Right ventricle myocardium inferior (tissue), 1 donor: ENCODE measurements at places on chromosomes 16 and 17. TPM values are rescaled to one million over a fixed set of nuclear protein-coding genes. Genes with fewer than 3 reads are reported as not detected.

DNA sequence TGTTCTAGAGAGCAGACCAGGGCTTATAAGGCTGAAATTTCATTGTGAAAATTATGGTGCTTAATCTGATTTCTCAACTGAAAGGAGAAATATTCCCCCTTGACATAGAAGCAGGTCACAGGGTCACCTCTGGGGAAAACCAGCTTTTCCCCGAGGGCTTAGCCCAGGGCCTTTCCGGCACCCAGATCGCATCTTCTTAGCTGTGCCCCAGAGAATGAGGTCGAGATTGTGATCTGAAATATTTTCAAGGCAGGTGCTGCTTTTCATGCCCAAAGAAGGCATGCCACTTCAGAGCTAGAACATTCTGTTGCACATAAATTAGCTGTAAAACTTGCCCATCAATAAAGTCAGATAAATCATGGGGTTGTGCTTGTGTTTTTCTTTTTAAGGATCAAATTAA is 25.4 kb upstream of the ARHGAP17 start:
- DNase-seq, result no peak

- peak; percentile 30 for DNase-seq
Observed at GRCh38 chr17:63823659-63824331, 3.4 kb upstream of the PSMC5 start.

DNA sequence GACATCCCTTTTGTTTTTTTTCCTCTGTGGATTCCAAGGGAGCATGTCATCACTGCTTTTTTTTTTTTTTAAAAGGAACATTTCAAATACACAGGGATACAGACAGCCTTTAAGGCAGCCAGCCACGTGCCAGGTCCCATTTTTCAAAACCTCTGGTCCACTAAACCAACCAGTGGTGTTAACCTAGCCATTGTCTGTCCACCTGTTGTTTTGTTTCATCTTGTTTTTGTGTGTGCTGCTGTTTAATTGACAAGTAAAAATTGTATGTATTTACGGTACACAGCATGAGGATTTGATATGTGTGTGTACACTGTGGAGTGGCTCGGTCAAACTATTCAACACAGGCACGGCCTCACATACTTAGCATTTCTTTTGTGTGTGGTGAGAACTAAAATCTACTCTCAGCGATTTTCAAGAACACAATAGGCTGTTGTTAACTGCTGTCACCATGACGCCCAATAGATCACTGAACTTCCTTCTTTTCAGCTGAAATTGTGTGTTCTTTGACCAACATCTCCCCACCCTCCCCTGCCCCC is 19.2 kb downstream of the TMEM114 start:
- no peak for DNase-seq

DNA sequence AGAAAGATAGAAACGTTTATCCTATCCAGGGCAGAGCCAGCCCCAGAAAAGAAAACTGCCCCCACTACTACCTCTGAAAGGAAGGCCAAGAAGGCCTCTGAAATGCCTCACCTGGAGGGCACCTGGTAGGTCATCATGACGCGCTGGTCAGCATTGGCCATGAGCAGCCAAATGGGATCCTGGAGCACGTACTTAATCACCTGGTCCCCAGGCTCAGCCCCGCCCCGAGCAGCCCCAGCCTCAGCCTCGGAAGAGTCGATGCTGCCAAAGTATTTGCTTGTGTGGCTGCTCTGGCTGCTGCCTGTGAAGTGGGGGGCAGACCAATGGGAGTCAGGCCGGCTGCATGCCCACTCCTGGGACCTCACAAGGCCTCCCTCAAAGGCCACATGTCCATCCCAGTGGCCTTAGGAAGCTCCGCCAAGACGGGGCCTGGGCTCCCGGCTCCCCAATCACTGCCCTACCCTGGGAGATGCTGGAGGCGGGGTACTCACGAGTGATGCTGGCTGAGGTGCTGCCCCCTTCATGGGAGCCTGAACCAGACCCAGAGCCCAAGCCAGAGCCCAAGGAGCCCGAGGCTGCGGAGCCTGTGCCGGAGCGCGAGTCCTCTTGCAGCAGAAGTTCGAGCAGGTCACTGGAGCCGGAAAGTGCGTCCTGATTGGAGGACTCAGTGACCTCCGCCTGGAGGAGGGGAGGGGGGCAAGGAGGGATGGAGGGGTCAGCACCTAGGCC is 9.9 kb downstream of the PER1 start:
- DNase-seq, result peak; percentile 66

GRCh38 chr16:69532641-69533455 is 32.9 kb upstream of the NFAT5 start:
- no peak for DNase-seq

GRCh38 chr17:82449131-82449882 is 1.2 kb downstream of the CYBC1 start:
- no peak for DNase-seq

DNA sequence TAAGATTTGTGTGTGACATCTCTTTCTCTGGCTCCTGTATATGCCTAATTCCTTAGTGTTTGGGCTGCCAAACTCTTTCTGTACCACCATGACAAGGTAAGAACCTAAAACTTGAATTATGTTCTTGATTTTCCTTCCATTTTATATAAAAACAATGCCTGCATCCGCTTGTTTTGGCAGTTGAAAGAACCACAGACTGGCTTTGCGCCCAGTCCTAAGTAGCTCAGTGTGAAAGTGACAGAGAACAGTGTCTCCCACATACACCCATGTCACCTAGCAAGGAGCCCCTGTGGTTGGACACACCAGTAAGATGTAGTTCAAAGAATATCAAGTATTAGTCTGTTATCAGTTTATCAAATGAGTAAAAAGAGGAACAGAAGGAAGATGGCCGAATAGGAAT is 40.7 kb upstream of the SLC6A2 start:
- DNase-seq, result no peak

GRCh38 chr17:17053446-17054379 is 11.5 kb downstream of the MPRIP start:
- no peak for DNase-seq

The KRTAP2-3 gene
- not detected for total RNA-seq

The ALDH3A1 gene
- not detected for total RNA-seq

The SOST gene
- not detected for total RNA-seq

The RAB26 gene
- total RNA-seq, result 0.87 TPM

The NUPR1 gene
- 49.6 TPM for total RNA-seq

The TNFRSF13B gene
- total RNA-seq, result not detected
